ENCODE measurements at places on chromosomes 12 and 14. TPM values are rescaled to one million over a fixed set of nuclear protein-coding genes. Genes with fewer than 3 reads are reported as not detected.

TMPRSS12 gene
- not detected for total RNA-seq

GLS2 gene
- total RNA-seq: 0.20 TPM

EML5 gene
- 0.40 TPM for total RNA-seq

MANSC4 gene
- not detected for total RNA-seq

PZP gene
- not detected for total RNA-seq

Measured in A549 treated with Hydrocortisone at 1 μM for 4 hours (cell line).